ENCODE measurements at places on chromosomes 13 and 19. TPM values are rescaled to one million over a fixed set of nuclear protein-coding genes. Genes with fewer than 3 reads are reported as not detected.

The PLPP2 gene
- 109 TPM for total RNA-seq

The CYP4F8 gene
- not detected for total RNA-seq

The CRTC1 gene
- 5.4 TPM for total RNA-seq

The PSG1 gene
- 0.22 TPM for total RNA-seq

The ZNF730 gene
- not detected for total RNA-seq

The VAV1 gene
- 6.5 TPM for total RNA-seq

The RASL11A gene
- total RNA-seq = 4.4 TPM

The PRTN3 gene
- total RNA-seq = 0.29 TPM

The RGL3 gene
- 2.0 TPM for total RNA-seq

The SHANK1 gene
- total RNA-seq = 0.16 TPM

The SCN1B gene
- total RNA-seq = 15.9 TPM

The JSRP1 gene
- total RNA-seq = 0.72 TPM

The FCER2 gene
- not detected for total RNA-seq

The BEST2 gene
- not detected for total RNA-seq

The FCAR gene
- total RNA-seq = not detected

The CYP4F12 gene
- total RNA-seq = 2.3 TPM

The OVOL3 gene
- not detected for total RNA-seq

The CGB1 gene
- not detected for total RNA-seq

The ZNF221 gene
- 0.53 TPM for total RNA-seq

The NAPSA gene
- total RNA-seq = 0.94 TPM

The VSTM2B gene
- not detected for total RNA-seq

The IRS2 gene
- 18.2 TPM for total RNA-seq

The PCP2 gene
- total RNA-seq = not detected

The TNFSF9 gene
- total RNA-seq = 8.9 TPM

The RFX1 gene
- 6.5 TPM for total RNA-seq

The EDNRB gene
- total RNA-seq = not detected

The N4BP2L2 gene
- total RNA-seq = 21.8 TPM
